ENCODE measurements at places on chromosomes 13 and 19.
A peak's percentile ranks its signal among the peaks of the same experiment; 100 is the strongest.

DNA sequence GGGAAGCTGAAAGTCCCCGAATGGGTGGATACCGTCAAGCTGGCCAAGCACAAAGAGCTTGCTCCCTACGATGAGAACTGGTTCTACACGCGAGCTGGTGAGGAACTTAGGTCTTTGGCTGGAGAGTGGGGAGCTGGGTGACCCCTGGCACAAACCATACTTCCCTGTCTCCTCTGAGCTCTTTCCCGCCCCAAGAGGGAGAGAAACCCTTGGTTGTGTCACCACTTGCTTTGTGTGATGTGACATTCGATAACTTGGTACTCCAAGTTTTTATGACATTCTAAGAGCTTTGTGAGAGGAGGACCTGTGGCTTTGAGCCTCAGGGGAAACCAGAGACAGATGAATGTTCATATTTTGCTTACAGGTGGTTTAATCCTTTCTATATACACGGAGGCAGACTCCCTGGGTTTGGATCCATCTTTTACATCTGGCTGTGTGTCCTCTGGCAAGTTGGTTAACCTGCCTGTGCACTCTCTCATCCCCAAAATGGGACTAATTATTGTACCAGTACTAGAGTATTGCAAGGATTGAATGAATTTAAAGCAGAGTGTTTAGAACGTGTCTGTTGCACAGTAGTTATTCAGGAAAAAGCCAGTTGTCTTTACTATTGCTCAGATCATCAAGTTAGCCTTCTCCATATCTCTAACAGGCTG, 1.2 kb downstream of the RPS19 start:
- no peak for DNase-seq

DNA sequence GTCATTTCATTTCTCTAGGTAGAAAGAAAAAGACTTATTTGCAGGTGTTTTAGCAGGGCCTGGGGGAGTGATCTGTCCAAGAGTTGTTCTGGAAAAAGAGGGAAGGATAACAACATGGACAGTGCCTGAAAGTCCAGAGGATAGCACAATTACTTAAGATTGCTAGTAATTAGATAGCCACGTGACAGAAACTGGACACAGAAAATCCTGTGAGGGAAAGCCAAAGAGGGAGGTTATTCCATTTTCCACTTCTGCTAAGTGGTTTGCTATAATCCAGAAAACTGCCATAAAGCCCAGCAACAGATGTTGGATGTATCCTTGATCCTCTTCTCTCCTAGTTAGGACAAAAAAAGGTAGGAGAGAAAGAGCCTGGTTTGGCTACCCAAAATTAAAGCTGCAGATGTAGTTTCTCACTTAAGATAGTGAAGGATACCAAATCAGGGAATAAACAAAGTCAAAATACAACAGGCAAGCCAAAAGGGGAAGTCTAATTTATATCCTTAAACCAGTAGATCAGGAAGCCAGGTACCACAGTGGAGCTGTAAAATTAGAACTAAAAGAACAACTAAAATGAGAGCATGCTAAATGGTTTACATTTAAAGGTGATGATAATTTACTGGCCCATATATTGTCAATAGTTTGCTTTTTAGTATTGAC, 140.2 kb downstream of the VWA8 start:
- DNase-seq = no peak

GRCh38 chr19:3365093-3365835, 1.1 kb upstream of the NFIC start:
- no peak for DNase-seq

DNA sequence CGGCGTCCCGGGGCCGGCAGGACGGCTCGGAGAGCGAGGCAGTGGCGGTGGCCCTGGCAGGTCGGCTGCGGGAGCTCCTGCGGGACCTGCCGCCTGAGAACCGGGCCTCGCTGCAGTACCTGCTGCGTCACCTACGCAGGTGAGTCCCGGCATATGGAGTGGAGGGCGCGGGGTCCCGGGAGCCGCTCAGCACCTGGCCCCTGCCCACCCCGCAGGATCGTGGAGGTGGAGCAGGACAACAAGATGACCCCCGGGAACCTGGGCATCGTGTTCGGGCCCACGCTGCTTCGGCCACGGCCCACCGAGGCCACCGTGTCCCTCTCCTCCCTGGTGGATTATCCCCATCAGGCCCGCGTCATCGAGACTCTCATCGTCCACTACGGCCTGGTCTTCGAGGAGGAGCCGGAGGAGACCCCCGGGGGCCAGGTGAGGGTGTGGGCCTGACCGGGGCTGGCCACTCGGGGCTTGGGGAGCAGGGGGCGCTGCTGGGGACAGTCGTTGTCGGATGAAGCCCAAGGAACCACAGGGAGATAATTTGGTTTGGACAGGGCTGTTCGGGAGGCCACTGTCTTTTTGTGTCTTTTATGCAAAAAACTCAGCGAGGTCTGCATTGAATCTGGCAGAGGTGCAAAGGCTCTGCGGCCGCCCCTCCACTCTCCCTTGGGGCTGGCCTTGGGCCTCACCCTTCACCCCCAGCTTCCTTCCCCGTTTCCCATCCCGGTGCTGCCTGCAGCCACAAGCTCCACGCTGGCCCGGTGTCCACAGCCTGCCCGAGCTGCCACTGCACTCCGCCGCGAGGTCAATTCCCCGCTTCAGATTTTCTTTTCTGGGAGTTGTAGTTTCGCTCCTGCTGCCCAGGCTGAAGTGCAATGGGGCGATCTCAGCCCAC, 12.0 kb downstream of the POLR2E start:
- no peak for DNase-seq

GRCh38 chr19:18167975-18168645, 5.5 kb upstream of the IFI30 start:
- peak; percentile 23 for DNase-seq

GRCh38 chr13:102394158-102395053, 7.4 kb downstream of the FGF14 start:
- DNase-seq = peak; percentile 60

GRCh38 chr19:1422943-1423342, 15.3 kb upstream of the RPS15 start:
- DNase-seq = no peak

DNA sequence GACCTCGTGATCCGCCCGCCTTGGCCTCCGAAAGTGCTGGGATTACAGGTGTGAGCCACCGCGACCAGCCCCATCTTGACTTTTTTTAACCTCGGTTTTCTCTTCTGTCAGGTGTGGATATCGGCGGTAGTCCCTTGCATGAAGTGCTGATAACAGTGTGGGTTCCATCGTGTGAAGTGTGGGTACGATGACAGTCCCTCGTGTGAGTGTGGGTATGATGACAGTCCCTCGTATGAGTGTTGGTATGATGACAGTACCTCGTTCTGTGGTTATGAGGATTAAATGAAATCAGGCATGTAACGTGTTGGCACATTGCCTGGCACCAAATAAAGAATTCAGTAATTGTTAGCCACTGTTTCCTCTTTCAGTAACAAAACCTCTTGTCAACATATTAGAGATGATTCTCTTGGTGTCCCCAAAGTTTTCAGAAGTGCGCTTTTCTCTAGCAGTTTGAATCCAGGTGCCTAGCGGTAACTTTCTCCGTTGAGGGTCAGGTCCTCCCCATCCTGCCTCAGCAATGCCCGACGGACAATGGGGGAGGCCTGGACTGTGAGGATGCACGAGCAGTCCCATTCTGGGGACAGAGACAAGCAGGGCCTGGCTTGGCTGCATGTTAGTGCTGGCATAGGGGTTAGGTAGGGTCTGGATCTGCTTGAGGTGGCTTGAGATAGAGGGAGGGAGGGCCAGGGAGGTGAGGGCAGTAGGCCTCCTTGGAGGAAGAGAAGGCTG, 15.3 kb downstream of the GATAD2A start:
- peak; percentile 55 for DNase-seq

DNA sequence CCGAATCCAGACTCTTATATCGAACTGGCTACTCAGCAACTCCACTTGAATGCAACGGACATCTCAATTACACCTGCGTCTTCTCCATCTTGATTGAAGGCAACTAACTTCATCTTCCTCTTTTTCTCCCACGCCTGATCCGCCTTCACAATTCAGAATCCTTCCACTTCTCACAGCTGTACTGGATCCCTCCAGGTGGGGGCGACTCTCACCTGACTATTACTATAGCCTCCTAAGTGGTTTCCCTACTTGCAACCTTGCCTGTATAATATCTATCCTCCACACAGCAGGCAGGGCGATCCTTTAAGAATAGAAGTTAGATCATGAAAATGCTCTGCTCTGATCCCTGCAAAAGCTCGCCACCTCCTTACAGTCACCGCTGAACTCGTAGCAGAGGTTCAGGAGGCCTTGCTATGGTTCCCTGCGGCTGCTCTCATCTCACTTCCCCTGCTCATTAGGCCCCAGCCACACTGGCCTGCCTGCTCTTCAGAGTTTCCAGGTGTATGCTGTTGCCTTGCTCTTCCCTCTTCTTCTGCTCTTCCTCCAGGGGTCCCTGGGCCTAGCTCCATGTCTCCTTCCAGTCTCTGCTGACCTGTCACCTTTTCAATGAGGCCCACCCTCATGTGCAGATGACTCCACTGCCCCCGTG, 31.9 kb downstream of the RFXAP start:
- DNase-seq = peak; percentile 34

DNA sequence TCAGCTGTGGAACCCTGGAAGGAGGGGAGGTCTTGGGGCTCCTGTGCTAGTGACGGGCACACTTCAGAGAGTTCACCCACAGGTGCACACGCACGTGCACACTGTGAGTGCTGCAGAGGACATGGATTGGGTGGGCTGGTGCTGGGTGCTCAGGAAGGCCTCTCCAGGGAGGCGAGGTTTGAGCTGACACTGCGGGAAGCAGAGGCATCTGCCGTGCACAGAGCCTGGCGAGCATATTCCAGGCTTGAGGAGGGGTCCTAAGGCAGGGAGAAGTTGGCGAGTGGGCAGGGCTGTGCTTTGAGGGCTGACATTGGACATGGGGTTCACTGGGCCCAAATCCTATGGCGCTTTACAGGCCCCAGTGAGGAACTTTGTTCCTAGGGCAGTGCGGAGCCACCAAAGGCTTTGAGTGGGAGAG, 25.6 kb downstream of the CCDC8 start:
- no peak for DNase-seq

- DNase-seq = peak; percentile 70
Measured at GRCh38 chr19:47227352-47228167, 3.4 kb downstream of the BBC3 start.

DNA sequence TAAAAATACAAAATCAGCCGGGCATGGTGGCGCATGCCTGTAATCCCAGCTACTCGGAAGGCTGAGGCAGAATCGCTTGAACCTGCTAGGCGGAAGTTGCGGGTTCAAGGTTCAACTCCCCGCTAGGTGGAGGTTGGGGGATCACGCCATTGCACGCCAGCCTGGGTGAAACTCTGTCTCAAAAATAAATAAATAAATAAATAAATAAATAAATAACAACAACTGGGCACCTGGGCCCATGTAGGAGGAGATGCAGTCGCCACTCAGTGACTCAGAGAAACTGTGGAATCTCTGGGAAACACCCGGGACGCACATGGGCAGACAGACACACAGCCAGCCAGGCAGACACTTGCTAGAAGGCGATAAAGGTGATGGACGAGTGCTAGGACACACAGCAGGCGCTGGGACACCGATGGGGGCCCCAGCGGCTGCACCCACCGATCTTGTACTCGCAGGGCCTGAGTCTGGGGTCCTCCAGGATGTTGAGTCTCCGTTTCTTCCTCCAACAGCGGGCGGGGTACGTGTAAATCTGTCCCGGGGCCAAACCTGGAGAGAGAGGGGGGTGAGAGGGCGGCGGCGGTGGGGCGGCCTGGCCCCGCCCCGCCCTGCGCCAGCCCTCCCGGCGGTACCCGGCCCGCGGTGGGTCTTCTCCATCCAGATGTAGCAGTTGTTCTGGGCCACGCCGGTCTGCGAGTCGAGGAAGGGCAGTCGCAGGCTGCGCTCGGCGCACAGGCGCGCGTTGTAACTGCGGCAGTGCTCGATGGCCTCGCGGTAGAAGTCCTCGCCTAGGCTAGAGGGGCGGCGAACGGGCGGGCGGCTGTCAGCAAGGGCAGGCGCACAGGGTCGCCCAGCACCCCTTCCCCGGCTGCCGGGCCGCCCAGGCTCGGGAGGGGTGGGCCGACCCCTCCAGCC, 1.8 kb downstream of the DPF1 start:
- DNase-seq = no peak

- no peak for DNase-seq
Measured at GRCh38 chr19:13797058-13797440, 1.8 kb downstream of the ZSWIM4 start.

GRCh38 chr19:35042056-35042730, 672 bp downstream of the HPN start:
- DNase-seq = no peak

GRCh38 chr19:4585556-4585955, 26.1 kb upstream of the SEMA6B start:
- DNase-seq = no peak

DNA sequence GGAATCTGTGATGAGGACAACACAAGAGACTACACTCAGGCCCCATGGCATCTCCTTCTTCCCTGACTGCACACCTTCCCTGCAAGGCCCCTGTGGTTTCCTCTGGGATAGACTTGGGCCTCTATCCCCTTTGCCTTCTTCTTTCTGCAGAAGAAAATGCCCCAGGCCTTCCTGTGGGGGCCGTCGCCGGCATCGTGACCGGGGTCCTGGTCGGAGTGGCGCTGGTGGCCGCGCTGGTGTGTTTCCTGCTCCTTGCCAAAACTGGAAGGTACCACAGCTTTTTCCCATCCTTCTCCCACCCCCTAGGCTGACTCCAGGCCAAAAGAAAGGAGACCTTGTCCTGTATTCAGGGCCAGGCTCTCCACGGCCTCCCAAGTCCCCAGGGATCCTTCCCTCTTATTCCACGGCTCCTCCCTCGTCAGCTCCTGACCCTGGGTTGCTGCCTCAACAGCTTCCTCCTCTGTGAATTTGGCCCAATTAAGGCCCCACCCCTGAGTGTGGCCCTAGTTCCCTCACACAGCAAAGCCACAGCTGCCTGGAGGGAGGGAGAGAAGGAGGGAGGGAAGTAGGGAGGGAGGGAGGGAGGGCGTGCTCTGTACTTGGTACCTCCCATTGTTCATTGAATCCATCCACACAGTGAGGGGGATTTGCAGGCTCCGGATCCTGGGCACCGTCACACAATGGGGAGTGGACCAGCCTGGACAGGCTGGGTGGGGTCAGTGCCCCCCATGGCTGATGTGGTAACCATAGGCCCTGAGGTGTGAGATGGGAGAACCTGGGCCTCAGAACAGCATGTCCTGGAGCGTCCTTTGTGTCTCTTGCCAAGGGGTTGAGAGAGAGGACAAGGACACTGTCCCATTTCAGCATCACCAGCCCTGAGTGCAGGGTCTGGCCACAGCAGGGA, 12.5 kb downstream of the CEACAM3 start:
- DNase-seq = peak; percentile 17

DNA sequence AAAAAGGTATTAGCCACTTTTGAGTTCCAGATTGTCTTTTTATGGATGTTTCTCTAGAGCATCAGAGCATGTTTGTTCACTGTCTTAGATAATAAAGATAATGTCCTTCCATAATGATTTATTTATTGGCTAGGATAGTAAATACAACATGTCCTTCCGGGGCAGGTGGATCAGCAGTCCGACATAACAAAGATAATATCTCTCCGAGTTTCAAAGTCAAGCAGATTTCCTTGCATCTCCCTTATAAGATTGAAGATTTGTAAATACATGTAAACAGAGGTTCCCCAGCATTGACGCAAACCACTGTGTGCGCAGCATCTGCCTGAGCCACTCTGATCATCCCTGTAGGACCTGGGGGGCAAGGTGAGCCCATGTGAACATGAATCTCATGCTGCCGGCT, 8.8 kb upstream of the KLK15 start:
- DNase-seq = no peak

GRCh38 chr13:40970803-40971202, 48.3 kb downstream of the ELF1 start:
- DNase-seq = no peak

- DNase-seq = no peak
Measured at GRCh38 chr19:10290357-10290875, 664 bp downstream of the ICAM5 start.

- no peak for DNase-seq
Measured at GRCh38 chr13:21033856-21034602, 27.4 kb downstream of the LATS2 start.

GRCh38 chr13:50512474-50513299, 330.8 kb downstream of the DLEU7 start:
- DNase-seq = peak; percentile 81

Data from AML-193 (cell line).